ENCODE measurements at places on chromosomes 7 and 10.

DNA sequence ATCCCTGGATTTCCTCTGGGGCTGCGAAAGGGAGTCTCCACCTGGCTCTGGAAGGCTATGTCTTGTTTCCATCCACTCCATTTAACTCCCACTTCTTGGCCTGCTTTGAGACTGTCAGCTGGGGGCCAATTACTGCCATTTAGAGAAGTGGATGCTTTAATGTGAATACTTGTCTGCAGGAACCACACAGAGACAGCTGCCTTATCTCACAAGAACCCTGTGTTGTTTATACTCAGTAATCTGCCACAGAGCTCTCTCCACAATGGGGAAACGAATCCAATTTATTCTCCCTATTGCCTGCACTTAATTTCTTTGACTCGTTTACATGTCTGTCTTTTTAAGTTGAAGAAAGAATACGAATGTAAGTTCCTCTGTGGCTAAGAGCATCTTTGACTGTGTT, 787.0 kb upstream of the C7orf33 start:
- no peak for DNase-seq

DNA sequence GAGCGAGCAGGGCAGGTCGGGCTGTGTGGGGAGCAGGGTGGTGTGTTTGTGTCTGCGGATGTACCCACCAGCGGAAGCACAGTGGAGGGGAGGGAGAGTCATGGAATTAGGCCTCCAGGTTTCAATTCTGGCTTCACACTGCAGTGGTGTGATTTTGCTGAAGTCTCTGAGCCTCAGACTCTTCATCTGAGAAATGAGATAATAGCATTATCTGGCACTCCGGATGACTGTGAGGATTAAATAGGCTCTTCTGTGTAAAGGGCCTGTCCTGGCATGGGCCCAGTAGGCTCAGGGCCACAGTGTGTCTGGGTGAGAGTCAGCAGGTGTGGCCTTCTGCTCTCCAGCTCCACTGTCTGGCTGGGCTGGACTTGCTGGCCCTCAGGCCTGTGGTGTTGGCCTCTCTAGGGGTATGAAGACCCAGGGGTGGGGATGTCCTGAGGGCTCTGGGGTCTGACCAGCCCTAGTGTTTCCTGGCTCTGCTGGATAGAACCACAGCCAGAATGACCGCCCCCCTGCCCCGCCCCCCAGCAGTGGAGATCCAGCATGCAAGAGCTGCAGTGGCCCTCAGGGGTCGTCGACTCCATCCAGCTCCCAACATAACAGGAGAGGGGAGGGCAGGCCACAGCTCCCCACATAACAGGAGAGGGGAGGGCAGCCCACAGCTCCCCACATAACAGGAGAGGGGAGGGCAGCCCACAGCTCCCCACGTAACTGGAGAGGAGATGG, 178.6 kb downstream of the RPS24 start:
- no peak for DNase-seq

DNA sequence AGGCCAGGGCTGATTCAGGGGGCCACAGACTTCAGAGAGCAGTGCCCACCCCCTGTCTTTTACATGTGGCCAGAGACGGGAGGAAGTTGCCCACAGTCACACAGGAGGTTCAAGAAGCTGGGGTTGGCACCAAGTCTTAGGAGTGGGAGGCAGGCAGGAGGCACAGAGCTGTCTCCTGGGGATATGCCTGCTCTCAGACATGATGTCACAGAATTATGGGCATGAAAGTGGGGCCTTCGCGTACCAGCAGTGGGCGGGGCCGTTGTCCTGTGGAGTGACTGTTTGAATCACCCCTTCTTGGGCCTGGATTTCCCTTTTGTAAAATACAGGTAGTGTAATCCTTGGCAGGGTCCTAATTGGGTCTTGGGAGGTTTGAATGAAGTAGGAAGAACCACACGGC, 81.2 kb upstream of the PPIF start:
- peak; percentile 90 for DNase-seq

GRCh38 chr10:70404036-70404786, at the start of gene EIF4EBP2:
Gene EIF4EBP2 (plus strand): TSS chr10:70404145. CDS start chr10:70404402, 257 bp downstream.
- peak; percentile 98 for DNase-seq

- peak; percentile 62 for DNase-seq
These were observed 7.3 kb upstream of the ZNF777 start for GRCh38 chr7:149468208-149468607.

DNA sequence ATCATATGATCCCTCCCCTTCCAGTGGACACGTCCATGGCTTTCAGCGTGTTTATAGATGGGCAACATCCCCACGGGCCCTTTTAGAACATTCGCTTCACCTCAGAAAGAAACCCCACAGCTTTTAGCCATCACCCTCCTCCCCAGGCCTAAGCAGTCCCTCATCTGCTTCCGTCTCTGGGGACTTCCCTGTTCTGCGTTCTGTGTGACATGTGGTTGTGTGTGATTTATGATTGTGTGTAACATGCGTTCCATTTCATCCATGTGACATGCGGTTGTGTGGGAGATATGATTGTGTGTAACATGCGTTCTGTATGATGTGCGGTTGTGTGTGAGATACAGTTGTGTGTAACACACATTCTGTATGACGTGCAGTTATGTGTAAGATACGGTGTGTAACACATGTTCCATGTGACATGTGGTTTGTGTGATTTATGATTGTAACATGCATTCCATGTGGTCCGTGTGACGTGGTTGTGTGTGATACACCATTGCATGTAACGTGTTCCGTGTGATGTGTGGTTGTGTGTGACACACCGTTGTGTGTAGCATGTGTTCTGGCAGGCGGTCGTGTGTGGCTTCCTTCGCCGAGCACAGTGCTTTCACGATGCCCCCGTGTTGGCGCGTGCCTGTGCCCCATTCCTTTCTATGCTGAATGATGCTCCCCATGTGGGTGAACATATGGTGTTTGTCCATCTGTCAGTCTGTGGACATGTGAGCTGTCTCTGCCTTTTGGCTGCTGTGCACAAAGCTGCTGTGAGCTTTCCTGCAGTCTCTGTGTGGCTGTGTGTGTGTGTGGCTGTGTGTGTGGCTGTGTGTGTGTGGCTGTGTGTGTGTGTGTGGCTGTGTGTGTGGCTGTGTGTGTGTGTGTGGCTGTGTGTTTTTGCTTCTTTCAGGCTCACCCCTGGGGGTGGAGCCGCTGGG, 26.2 kb downstream of the PWWP2B start:
- peak; percentile 74 for DNase-seq

DNA sequence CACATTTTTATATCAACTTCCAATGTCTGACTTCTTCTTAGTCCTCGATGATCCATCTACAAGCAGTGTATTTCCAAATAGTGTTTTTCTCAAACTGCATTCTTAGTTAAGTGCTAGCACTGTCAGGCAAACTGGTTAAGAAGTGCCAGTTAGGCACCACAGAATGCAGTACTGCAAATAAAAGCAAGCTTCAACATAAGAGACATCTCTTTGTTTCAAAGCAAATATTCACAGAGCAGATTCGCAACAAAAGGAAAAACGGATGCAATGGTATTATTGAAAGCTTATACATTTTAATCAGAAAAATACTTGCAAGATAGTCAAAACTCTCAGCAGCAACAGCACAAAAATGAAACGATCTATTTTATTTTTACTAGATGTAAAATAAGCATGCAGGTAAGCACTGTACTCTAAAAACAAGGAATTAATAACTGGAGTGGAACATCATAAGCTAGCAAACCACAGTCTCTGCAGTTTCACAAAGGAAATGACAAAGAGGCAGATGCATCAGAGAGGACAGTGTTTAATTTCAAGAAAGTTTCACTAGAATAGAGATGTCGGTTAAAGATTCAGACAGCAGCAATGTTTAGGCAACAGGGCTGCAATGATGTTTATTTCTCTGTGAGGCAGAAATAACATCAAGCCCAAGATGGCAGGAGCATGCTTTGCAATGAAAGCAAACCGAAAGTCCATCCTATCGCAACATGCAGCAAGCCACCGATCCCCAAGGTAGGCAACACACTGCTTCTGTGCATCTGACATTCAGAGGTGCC, 82.0 kb downstream of the FGFR2 start:
- no peak for DNase-seq

GRCh38 chr7:43362652-43363034, 220.3 kb upstream of the STK17A start:
- peak; percentile 21 for DNase-seq

DNA sequence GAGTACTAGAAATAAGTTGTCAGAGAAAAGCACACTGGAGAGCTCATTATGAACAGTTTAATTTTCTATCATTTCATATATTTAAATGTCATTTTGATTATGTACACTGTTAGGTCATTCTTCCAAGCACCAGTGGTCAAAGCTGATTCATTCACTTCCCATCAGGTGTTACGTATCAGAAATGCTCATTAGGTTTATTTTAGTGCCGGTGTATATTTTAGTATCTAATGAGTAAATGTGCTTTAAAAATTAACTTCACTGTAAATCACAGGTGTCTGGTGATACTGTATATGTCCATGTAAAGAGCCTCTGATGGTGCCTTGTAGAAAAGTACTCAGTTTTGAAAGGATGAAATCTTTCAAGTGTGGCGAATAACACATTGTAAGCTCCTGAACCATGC, 3.5 kb downstream of the DMTF1 start:
- no peak for DNase-seq

GRCh38 chr10:93074597-93075368, 1.1 kb downstream of the CYP26A1 start:
- DNase-seq = no peak

DNA sequence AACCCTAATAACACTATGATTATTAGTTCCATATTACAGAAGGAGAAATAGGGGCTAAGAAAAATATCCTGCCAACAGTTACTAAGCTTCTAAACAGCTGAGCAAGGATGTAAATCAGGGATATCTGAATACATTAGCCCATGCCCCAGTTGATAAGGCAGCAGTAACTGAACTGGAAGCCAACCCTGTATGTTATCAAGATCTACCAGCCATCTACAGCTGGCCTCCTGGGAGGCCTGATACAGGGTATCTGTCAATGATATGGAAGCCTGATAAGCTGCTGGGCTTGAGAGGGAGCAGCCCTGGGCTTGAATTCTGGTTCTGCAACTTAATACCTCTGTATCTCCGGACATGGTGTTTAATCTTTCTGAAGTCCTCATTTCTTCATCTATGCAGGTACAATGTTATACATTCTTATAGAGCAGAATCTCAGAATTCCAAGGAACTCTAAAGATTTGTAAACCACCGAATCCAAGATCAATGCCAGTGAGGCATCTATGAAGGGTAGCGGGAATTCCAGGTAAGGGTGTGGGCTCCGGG, 37.9 kb upstream of the AFAP1L2 start:
- DNase-seq = no peak

DNA sequence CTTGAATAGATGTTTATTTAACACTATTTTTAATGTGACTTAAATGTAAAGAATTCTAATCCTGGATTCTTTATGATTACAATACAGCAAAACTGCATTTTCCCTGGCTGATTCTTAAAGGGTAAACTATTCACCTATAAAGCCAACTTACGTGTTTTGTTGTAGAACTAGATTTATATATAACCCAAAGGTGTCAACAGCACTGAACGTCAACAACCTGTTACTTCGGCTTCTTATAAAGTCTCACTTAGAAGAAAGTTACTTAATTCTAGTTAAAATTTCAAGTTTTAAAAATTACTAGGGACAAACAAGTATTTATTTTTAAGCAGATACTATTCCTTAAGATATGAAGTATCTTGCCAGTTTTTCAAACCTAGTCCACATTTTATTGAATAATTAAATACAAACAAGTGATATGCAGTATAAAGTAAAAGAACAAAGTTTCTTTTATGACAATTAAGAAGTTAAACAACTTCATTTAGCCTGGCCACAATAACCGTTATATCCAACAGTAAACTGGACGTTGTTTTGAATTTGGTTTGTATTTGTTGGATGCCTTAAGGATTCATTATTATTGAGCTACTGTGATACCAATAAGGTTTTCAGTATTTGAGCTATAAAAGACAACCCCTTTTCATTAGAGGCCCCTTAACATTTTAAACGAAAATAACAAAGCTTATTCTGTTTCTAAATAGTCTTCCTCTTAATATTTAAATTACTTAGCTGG, 83.1 kb downstream of the SNX10 start:
- no peak for DNase-seq

DNA sequence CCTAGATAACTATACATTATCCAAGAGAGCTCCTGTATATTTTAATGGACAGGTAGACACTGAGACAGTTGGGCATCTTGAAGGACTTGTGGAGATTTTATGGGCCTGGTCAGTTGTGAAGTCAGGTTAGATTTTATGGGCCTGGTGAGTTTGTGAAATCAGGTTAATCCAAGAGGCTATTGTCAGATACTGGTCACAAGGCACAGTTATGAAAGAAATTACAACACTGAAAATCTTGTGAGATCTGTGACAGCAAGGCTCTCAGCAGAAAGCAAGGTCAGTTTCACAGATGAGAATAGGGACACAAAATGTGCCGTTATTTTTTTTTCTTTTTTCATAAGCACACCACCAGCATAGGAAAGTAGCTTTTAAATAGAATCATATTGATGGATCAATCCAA, 167.6 kb downstream of the VTI1A start:
- no peak for DNase-seq

- no peak for DNase-seq
These were observed 16.6 kb upstream of the FAM170B start for GRCh38 chr10:49150426-49150825.

- no peak for DNase-seq
These were observed 246.2 kb downstream of the CCDC7 start for GRCh38 chr10:32692174-32692573.

DNA sequence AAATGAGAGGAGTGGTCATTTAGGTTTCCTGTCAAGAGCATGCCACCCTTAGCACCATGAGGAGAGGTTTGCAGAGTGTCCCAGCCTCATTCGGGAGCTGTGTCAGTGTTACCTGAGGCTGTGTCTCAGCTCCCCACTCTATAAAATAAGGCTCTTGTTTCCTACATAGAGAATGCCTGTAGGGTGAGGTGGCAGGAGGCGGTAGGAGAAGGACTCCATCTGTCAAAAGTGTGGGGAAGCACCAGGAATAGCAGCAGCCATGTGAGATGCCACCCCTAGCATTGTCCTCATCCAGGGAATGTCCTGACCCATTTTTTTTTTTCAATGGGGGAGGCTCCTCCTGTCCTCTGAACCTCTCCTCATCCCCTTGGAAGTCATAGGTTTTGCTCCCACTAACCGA, 451.2 kb downstream of the PLXNA4 start:
- no peak for DNase-seq

All from NB4 (cell line).